Glomerular endothelial cell (primary cell): ENCODE measurements at places on chromosomes 7 and 10. TPM values are rescaled to one million over a fixed set of nuclear protein-coding genes. Genes with fewer than 3 reads are reported as not detected.

The EVX1 gene
- total RNA-seq = not detected in 2 replicates

The ETV1 gene
- total RNA-seq = 6.5 and 15.2 TPM in 2 replicates

The PARD3 gene
- 23.0 and 29.7 TPM in 2 replicates for total RNA-seq

The MTURN gene
- 3.4 and 6.6 TPM in 2 replicates for total RNA-seq

The ERV3-1 gene
- total RNA-seq = 33.2 and 37.9 TPM in 2 replicates

The CC2D2B gene
- total RNA-seq = 0.47 TPM in 1 of 2 replicates, not detected in the other

The PRSS37 gene
- total RNA-seq = not detected in 2 replicates

The LIPJ gene
- total RNA-seq = not detected in 2 replicates

The PIP gene
- not detected in 2 replicates for total RNA-seq

The PCLO gene
- total RNA-seq = 0.68 and 1.4 TPM in 2 replicates

The ADAM8 gene
- 1.5 and 3.1 TPM in 2 replicates for total RNA-seq
